Dorsolateral prefrontal cortex (tissue), 122 donors: ENCODE measurements at places on chromosomes 5 and 9.

- no peak for DNase-seq
These were observed 28.5 kb downstream of the KCNV2 start for GRCh38 chr9:2745560-2746380.

- no peak for DNase-seq
These were observed 23.7 kb upstream of the ADAMTS2 start for GRCh38 chr5:179368806-179369529.

DNA sequence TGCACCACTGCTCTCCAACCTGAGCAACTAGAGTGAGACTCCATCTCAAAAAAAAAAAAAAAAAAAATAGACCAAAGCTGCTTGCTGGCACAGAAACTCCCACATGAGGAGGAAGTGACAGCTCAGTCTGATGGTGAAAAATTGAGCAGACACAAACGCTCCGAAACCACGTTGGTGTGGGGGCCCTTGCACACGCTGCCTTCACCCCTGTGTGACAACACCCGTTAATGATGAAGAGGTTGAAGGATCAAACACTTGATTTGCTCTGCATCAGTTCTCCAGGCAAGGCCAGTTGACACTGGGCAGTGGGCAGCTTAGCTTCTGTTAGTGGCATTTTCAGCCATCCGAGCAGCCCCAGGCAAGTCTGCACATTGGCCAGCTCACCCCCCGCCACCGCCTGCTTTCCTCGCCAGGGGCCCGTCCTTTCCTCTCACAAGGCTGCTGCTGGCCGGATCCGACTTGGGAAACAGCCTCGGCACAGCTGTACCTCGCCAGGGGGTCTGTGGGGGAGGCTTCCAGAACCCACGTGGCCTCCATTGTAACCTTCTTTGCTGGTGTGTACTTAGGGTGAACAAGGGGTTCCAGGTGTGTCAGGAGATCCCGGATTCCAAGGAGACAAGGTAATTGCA, 79.8 kb downstream of the COL27A1 start:
- no peak for DNase-seq

DNA sequence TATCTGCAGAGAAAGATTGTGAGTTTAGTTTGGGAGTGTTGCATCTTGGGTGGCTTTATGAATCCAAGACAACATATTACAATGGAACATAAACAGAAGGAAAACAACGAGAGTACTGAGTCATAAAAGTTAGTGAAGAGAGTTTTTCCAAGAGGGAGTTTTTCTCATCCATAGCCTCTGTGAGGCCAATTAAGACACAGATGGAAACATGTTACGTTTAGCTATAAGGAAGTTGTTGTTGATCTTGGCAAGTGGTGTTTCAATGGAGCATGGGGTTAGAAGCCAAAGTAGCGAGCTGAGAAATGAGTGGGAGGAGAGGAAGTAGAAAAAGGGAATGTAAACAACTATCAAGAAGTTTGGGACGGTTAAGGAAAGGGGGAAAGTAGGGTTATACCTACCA, 53.3 kb upstream of the SPATA31D4 start:
- DNase-seq, result no peak

DNA sequence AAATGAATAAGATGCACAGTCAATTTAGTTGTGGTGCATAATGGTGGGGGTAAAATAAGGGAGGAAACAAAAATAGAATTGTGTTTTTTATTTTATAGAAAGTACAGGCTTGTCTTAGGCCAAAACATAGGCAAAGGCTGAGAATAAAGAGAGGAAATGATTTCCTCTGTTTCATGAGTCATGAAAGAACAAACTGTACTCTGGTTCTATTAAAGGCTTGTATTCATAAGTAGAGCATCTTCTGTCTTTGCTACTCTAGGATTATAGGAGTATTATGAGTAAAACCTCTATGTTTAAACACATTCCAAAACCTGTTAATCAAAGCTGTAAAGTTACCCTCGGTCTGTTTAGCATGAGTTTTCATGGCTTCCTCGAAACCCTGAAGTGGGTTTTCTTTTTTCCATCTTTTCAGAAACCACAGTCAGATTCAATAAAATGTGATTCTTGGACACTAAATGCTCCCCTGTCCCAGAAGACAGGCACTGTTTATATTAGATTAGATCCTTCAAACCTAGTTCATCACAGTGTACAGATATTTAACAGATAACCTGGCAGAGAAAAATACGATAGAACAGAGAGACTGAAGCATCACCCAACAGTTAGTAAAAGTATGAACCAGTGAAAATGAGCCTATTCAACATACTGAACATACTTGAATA, 473.9 kb upstream of the CYLC2 start:
- no peak for DNase-seq

- DNase-seq, result no peak
These were observed 6.0 kb downstream of the TRIM7 start for GRCh38 chr5:181198905-181199519.

DNA sequence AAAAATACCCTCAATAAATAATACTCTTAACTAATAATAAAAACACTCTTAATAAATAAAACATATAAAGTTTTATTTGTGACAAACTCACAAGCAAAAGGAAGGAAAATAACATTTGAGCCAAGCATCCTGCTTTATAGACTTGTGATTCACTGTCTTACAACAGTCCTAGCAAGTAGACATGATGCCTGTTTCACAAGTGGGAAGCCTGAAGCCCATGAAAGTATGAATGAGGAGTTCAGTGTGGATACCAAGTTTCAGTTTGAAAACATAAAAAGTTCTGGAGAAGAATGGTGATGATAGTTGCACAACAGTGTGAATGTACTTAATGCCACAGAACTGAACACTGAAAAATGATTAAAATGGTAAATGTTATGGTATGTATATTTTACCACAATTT, 10.9 kb downstream of the HABP4 start:
- no peak for DNase-seq

DNA sequence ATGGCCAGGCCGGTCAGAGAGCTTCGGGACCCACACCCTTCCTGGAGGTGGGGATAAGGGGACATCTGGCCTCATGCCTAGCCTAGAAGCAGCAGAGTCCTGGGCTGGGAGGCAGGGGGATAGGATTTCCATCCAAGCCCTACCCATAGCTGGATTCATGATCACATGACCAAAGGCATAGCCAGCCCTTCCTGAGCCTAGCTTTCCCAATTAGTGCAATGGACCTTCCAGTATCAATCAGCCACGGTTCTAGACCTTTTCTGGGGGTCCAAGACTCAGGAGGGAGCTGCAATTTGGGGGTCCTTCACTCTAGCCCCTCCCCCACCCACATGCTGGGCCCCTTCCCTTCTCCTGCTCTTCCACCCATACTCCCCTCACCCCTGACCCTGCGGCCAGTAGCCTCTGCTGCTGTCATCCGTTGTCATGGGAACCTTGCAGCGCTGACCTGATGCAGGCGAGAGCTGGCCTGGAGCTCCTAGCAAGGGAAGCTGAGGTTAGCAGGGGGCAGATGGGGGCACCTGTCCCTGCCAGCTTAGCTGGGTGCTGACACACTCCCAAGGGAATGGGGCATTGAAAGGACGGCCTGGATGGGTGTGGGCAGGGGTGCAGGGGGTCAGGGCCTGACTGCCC, 44.6 kb downstream of the CXXC5 start:
- DNase-seq, result no peak

GRCh38 chr5:109877670-109878045, 187.9 kb downstream of the MAN2A1 start:
- DNase-seq, result no peak

DNA sequence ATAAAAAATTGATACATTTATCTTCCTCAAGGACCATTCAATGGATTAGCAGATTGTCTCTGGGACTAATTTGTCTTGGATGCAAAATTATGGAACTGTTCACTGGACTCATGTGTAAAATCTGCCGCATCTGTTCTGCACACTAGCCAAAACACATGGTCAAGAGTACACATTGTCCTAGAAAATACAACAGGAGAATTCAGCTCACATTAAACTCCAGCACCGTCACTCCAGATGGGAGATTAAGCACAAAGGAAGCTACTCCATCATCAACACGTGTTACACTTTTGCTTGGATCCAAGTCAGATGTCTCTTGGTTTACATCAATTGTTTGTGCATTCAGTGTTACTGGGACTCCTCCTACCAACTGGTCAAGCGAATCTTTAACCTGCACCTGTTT, 28.8 kb downstream of the C5 start:
- no peak for DNase-seq

- DNase-seq, result no peak
These were observed 607.2 kb downstream of the EFNA5 start for GRCh38 chr5:107063511-107063910.

DNA sequence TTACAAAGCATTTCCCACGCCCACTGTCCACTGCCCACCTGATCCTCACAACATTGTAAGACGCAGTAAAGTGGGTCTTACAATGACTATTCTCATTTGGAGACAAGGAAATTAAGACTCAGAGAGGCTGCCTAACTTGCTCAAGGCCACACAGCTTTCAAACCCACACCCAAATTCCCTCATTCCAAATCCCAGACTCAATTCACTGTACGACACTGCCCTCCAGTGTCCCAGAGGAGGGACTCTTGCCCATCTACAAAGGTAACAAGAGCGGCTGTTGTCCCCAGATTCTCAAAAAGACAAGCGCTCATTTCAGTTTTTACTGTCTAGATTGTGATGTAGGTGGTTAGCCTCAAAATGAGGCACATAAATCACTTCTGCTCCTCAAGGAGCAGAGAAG, 184.6 kb downstream of the ACTL7B start:
- no peak for DNase-seq

DNA sequence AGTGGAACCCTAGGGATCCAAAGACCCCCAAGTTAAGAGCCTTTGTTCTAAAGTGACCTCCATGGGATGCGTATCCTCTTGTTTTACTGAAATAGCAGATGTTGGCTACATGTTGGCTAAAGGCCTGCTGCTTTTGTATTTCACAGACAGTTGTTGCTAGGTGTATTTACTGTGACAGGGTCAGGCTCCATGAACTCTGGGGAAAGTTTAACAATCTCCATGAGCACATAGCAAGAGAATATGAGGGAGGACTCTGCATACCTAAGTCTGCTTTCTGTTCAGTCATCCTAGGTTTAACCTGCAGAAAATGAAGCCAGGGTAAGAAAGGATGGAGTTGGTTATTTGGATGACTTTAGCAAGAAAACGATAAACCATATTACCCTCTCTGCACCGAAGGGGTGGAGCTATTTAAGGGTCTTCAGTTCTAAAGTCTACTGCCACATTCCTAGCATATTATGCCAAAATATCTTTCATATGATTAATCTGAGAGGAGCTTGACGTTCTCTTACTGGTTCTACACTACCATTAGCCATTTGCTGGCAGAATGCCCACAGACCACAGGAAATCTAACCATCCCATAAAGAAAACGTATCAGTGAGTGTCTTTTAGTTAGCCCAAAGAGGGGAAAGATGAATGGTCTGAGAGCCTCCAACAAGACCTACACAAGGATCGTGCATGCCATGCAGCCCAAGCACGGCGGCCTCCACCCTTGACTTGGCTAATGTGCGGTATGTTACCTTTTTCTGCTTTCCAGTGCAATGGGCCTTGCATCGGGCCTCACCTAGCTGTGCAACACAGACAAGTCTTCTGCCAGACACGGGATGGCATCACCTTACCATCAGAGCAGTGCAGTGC, 127.8 kb downstream of the SAXO1 start:
- DNase-seq, result no peak

- DNase-seq, result no peak
These were observed 17.4 kb downstream of the C9orf85 start for GRCh38 chr9:71928806-71929205.

DNA sequence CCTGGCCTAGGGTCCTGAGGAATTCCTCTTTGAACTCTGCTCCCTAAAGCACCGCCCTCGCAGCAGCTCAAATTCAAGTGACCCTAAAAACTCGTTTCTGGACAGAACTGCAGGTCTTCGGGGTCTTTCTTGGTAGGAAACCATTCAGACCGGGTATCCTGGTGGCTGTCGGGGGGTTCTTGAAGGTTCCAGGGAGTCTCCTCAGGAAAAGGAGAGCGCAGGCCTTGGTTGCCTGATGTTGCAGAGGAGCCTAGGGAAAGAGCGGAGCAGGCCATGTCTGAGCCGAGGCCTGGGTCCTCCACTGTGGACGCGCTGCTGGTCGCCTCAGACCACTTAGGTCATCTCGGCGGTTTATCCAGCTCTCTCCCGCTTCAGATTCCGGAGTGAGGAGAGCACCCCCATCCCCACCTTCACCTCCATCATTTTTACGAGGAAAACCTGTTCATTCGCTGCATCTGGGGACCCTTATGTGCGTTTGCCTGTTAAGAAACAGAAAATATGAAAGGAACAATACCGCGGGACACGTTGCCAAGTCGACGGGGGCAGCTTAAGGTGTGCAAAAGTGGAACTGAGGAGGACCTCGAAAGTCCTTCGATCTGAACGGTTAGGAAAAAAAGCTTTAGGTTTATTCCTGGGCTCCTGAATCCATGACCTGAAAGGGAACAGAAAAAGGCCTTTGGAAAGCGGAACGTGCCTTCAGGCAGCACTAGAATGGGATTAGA, 299.4 kb downstream of the PARP8 start:
- no peak for DNase-seq

- DNase-seq, result no peak
These were observed 40.4 kb downstream of the PAM start for GRCh38 chr5:102795526-102795925.

- DNase-seq, result no peak
These were observed 38.7 kb upstream of the SLC36A1 start for GRCh38 chr5:151408591-151409230.

- peak; percentile 28 for DNase-seq
These were observed at the start of gene FOXD1 for GRCh38 chr5:73448463-73449136. Gene FOXD1, minus strand, starts transcription at chr5:73448777. Its CDS starts 415 bp downstream, at chr5:73448362.

DNA sequence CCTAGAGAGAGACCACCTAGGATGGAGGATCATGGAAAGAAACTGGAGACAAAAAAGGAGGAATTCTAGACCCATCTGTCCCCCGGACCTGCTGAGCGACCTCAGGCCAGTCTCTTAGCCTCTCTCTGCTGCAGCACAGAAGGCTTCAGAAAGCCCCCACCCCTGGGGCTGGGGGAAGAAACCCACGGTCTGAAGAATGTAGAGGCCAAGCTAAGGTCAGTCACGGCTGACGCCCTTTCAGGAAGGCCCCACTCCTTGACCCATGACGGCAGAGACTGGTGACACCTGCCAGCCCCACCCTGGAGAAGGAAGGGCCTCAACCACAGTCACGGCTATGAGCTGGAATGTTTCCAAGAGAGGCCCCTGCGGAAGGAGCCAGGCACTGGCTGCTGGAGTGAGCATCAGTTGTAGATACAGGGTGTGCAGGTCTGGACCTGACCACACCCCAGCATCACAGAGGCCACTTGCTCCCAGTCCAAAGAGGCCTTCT, 120.5 kb upstream of the BOD1 start:
- DNase-seq, result no peak

GRCh38 chr5:35826554-35826953, 30.1 kb upstream of the IL7R start:
- DNase-seq, result no peak

DNA sequence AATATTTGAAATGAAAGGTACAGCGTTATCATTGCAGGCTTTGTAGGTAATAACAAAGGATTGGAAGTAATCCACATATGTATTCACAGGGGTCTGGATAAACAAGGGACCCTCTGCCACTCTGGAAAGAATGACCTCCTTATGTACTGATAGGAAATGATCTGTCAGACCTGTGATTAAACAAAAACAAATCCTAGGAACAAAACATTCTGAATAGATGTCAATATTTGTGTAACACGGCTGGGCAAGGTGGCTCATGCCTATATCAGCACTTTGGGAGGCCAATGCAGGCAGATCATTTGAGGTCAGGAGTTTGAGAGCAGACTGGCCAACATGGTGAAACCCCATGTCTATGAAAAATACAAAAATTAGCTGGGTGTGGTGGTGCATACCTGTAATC, 42.3 kb downstream of the NSUN2 start:
- no peak for DNase-seq
